ENCODE measurements at places on chromosomes 5 and 9.

DNA sequence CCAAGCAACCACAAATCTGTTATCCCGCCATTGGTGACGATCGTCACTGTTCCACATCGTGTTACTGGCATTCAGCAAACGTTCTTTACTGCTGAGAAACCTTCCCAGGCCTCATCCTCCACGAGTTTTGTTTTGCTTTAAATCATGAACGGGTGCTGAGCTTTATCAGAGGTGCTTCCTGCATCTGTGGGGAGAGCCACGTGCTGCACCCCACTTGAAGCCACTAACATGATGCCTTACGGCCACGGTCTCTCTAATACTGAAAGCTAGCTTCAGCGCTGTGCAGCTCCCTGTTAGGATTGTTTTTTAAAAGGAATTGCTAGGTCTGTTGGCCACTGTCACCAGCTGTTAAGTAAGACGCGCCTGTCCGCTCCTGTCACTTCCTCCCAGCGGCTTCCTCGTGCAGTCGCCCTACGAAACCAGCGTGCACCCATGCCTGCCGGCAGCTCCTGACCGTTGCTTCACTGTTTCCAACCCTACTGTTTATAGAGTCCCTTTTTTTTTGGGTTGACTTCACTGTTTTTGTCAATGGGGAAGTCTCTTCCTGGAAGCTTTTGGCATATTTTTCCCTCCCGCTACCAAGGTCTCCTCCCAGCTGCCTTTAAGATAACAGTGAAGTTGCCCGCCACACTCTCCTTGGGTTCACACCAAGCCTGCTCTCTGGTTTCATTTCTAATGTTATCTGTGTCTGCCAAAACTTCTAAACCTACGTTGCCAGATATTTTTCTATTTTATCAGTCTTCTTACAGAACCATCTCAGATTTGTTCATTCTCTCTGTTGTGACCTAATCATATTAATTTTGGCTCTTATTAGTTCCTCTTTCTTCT lies 20.3 kb downstream of the LPCAT1 start:
- no peak for DNase-seq

GRCh38 chr9:125400725-125401716 lies 139.4 kb downstream of the GAPVD1 start:
- no peak for DNase-seq

DNA sequence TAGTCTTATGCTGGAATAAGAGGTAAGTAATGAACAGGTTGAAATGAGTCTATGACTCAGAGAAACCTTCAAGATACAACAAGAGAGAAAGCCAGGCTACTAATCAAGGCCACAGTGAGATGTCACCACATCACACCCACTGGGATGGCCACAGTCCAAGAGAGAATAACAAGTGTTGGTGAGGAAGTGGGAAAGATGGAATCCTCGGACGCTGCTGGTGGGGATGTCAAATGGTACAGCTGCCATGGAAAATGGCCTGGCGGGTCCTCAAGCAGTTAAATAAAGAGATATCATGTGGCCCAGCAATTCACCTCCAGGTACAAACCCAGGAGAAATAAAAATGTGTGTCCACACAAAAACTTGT lies 41.9 kb upstream of the NEURL1B start:
- no peak for DNase-seq

DNA sequence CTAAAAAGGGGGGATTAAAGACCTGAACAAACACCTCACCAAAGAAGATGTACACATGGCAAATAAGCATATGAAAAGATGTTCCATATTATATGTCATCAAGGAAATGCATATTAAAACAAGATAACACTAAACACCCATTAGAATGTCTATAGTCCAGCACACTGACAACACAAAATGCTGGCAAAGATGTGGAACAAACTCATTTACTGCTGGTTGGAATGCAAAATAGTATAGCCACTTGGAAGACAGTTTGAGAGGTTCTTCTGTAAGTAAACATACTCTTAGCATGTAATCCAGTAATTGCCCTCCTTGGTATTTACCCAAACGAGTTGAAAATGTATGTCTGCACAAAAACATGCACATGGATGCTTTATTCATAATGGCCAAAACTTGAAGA lies 73.6 kb downstream of the RGMB start:
- no peak for DNase-seq

DNA sequence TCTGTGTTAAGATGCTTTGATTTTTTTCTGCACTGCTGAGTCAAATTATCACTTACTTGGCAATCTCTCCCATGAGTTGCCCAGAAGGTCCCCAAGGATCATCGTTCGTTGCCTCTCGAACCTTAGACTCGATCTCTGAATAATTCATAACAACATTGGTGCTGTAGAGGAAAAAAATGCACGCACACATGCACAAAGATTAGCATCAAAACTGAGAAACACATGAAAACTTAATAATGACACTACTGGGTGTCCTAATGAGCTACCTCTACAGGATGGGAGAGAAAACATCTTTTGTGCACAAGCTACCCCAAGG lies 41.6 kb downstream of the CLINT1 start:
- DNase-seq: no peak

GRCh38 chr5:125668884-125669283 lies 754.3 kb upstream of the GRAMD2B start:
- DNase-seq: no peak

DNA sequence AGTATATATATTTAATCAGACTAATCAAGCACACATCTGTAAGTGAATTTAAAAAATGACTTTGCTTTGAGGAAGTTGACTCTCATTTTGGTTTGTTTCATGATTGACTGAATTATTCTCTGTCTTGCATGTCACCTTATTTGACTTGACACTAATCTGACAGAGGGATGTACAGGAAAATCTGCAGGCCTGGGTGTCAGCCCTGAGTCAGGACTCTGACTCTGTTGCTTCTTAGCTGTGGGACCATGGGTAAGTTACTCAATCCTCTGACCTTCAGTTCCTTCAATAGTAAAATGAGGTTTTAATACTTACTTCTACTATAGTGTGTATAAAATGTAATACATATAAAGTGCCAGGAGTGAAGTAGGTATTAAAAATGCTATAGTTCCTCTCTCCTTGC lies 415.9 kb downstream of the ARHGEF28 start:
- no peak for DNase-seq

GRCh38 chr9:22157276-22157675 lies 148.2 kb upstream of the CDKN2B start:
- no peak for DNase-seq

- no peak for DNase-seq
Measured at GRCh38 chr9:123115146-123115913, 81.9 kb downstream of the GPR21 start.

GRCh38 chr5:51632793-51633192 lies 249.5 kb downstream of the ISL1 start:
- DNase-seq: no peak

- no peak for DNase-seq
Measured at GRCh38 chr5:69206528-69207190, 17.3 kb downstream of the CENPH start.

- DNase-seq: no peak
Measured at GRCh38 chr5:133957080-133957479, 11.3 kb downstream of the C5orf15 start.

GRCh38 chr9:98783518-98784226 lies 12.7 kb downstream of the ANKS6 start:
- no peak for DNase-seq

GRCh38 chr5:134552301-134552700 lies 26.8 kb downstream of the JADE2 start:
- no peak for DNase-seq

DNA sequence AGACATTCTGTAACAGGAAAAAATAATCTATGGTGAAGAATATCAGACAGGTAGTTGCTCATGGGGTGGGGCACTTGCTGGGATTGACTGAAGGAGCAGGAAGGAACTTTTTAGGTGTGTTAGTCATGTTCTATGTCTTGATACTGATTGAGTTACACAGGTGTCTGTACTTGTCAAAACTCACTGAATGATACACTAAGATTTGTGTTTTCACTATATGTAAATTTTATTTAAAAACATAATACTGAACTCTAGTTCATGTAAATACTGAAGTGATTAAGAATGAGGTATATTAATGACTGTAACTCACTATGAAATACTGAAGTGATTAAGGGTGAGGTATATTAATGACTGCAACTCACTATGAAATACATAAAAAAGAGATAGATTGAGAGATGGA lies 28.5 kb downstream of the IL6ST start:
- no peak for DNase-seq

- DNase-seq: no peak
Measured at GRCh38 chr9:124321416-124321815, 63.7 kb downstream of the NEK6 start.

DNA sequence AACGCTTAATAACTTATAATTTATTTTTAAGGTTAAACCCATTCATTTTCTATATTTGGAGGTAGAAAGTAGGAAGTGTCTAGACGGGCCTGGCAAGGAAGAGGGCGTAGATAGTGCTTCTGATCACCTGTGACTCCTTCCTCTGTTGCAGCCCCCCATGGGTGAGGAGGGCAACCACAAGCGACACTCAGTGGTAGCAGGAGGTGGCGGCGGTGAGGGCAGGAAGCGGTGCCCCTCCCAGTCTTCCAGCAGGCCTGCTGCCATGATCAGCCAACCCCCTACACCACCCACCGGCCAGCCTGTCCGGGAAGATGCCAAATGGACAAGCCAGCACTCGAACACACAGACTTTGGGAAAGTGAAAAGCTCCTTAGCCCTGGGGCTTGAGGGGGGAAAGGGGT lies 36.7 kb downstream of the FAXDC2 start:
- DNase-seq: no peak

DNA sequence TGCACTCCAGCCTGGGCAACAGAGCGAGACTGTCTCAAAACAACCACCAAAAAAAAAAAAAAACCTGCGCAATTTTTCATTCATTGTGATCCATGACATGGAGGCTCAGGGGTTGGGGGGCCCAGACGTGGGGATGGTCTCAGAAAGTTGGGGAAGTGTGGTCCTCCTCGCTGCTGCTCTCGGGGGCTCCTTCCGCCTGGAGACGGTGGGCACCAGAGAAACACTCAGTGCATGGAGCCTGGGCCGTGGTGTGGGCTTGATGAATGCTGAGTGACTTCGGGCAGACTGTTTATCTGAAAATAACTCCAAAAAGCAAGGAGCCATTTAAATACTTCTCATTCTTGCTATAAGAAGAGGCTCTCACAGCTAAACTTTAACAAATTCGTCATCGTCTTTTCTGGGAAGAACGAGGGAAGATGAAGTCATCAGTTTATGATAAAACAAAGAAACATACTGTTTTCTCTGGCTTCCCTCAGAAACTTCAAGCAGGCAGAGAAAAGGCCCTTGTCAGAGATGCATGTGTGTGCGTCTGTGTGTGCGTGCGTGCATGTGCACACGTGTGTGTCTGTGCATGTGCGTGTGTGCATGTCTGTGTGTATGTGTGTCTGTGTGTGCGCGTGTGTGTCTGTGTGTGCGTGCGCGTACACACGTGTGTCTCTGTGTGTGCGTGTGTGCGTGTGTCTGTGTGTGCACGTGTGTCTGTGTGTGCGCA lies 35.0 kb downstream of the RASGEF1C start:
- DNase-seq: no peak

GRCh38 chr5:142613271-142613671 lies 72.6 kb downstream of the FGF1 start:
- DNase-seq: no peak

DNA sequence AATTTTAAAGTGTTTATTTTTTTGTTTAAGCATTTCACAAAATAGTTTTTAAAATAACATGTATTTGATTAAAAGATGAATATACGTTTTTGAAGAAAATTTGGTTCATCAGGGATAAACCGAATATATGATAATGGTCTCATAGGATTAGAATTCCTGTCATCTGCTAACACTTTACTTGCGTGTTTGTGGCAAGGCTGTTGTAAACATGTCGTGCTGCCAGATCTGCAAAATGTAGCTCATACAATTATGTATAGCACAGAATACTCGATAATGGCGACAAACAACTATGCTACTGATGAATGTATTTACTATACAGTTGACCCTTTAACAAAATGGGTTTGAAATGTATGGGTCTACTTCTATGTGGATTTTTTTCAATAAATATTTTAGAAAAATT lies 7.2 kb upstream of the TXNDC8 start:
- DNase-seq: no peak

DNA sequence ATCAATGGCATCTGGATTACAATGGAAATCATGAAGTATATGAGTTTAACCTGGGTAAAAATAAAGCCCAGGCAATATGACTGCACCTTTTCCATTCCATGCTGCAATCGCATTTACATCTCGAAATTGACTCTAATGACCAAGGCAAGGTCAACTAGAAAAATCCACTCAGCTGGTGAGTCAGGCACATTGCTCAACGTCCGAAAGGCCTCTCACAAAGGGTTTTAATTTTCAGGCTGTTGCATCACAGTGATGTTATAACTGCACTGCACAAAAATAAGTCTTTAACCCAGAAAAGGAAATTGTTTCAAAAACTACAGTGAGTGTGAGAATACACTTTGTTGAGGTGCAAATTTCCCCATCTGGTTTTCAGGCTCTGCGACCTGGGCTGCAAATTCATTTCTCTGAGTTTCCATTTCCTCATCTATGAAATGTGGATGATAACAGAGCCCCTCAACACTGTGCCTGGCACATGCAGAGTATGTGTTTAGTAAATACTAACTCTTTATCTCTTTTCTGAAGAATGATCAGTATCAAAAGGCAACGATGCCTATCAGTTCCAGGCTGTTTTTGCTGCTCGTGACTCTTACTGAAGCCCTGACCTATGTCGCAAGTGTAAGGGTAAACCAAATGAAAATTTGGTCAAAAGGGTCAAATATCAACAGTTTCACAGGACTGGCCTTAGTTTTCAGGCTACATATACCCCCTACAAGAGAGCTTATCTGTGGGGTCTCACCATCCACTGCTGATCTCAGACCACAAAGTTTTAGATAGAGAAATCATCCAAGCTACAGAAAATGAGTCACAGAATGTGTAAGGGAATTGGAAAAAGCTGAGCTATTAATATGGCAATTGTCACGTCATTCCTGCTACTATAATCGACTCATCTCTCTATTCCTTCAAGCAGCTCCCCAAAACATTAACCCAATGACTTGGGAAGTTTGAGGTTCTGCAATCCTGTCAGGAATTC lies 4.1 kb downstream of the NFIL3 start:
- no peak for DNase-seq

DNA sequence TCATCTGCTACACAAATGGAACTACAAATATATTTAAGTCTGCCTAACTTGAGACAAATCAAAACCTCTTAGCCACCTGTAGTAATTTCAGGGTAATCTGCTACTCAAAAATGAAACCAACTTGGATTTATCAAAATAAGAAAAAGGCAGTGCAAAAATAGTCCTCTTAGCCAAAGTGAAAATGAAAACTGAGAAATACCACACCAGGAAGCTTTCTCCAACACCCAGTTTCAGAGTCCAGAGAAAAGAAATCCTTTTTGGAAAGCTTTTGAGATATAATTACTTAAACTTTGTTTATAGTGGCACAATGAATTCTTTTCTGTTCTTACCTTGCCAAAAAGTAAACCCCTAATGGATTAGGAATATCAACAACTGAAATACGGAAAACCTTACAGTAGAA lies 990.4 kb downstream of the EFNA5 start:
- no peak for DNase-seq

- no peak for DNase-seq
Measured at GRCh38 chr9:111659691-111660090, 1.7 kb upstream of the GNG10 start.

GRCh38 chr5:9361835-9362234 lies 184.0 kb downstream of the SEMA5A start:
- DNase-seq: no peak

GRCh38 chr5:107247427-107247826 lies 423.3 kb downstream of the EFNA5 start:
- DNase-seq: no peak

Data from stimulated activated CD4-positive, alpha-beta T cell treated with anti-CD3 and anti-CD28 coated beads, Interleukin-2, amount 100 ng/mL, for 4 hours (primary cell).